ENCODE measurements at places on chromosomes 11 and 22.

GRCh38 chr22:46084943-46085827, 65.1 kb upstream of the PPARA start:
- no peak for DNase-seq

DNA sequence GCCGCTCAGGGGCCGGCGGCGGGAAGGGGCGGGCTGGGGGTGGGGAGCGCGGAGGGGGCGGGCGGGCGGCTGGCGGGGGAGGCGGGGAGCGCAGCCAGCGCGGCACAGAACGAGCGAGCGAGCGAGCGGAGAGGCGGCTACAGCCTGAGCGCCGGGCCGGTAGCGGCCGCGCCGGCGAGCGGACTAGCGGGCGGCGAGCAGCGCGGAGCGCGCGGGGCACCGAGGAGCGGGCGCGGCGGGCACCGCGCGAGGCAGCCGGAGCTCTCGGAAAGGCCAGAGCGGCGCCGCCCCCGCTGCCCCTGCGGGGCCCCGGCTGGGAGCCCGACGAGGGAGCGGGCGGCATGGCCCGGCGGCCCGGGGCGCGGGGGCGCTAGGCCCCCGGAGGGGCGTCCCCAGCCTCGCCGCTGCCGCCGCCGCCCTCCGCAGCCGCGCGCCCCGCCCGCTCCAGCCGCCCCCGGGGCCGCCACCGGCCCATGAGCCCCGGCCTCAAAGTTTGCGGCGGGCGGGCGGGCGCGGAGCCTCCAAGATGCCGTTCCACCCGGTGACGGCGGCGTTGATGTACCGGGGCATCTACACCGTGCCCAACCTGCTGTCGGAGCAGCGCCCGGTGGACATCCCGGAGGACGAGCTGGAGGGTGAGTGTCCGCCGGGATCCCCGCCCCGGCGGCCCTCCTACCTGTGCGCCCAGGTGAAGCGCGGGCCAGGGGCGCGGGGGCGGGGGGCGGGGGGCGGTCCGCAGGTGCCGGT, at the start of gene CABP7:
CABP7 (plus strand) TSS at position 105 of the 747 bp plus-strand sequence; CDS start at position 527, 422 bp downstream.
- DNase-seq: no peak

GRCh38 chr11:8765294-8765693, 82.7 kb downstream of the RPL27A start:
- no peak for DNase-seq

DNA sequence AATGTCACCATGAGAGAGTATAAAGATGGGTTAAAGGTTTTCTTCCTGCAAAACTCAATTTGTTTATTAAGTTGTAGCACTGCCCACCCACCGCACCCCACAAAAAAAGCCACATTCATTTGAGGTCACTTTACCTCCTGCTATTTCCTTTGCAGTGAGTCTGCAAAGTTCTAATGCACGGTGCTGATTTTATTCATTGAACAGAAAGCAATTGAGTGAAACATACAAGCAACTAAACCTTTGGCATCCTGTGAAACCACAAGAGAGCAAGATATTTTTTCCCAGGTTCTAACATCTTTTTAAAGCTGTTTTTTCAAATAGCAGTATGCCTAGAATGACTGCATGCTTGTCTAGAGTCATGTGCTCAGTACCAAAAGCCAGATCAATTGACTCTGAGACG, 39.0 kb downstream of the RRAS2 start:
- no peak for DNase-seq

DNA sequence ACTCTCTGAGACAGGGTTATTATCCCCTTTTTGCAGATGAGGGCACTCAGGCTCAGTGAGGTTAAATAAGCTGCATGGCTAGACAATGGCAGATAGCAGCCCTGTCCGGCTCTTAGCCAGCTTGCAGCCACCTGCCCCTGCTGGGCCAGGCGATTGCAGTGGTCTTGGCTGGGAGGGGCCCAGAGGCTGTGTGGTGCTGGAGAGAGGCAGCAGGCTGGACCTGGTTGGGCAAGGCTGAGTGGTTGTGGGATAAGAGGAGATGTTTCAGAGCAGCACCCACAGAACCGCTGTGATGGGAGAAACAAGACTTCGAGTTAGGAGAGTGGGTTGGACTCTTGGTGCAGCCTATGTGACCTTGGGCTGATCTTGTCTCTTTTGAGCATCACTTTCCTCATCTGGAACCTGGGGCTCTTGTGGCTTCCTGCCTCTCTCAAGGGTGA, 25.5 kb downstream of the PTPRJ start:
- peak; percentile 52 for DNase-seq

DNA sequence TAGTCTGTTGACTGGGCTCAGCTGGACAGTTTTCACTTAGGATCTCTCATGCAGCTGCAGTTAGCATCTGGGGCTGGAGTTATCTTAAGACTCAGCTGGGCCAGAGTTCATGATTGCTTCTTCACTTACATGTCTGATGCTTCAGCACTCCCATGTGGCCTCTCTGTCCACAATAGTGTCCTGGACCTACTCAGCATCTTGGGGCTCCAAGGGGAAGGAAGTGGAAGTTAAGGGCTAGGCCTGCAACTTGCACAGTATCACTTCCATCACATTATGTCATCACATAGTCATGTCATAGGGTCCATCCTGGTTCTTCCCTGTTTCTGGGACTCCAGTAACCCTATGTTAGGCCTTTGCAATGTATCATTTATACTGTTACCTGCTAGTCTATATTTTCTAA, 115.9 kb downstream of the C11orf65 start:
- no peak for DNase-seq

- peak; percentile 69 for DNase-seq
Measured at GRCh38 chr11:48087974-48088681, 107.8 kb downstream of the PTPRJ start.

- no peak for DNase-seq
Measured at GRCh38 chr11:6825231-6825744, 20.2 kb upstream of the OR10A5 start.

- DNase-seq: no peak
Measured at GRCh38 chr11:59225017-59225416, 12.3 kb upstream of the MPEG1 start.

DNA sequence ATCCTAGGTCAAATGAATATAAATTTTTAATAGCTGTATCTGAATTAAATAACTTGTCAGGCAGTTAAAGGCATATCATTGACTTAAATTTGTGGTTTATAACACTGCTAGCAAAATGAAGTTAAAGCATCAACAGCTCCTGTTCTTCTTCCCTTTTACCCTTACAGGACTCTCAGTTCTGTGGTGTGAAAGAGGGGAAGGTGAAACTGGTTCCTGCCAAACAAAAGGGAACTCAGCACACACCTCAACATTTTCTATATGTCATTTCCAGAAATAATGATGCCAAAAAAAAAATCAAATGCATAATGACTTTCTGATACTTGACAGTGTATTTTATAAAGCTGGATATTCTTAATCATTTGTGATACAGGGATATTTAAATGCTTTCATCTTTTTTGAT, 21.2 kb downstream of the ARL14EP start:
- DNase-seq: no peak

DNA sequence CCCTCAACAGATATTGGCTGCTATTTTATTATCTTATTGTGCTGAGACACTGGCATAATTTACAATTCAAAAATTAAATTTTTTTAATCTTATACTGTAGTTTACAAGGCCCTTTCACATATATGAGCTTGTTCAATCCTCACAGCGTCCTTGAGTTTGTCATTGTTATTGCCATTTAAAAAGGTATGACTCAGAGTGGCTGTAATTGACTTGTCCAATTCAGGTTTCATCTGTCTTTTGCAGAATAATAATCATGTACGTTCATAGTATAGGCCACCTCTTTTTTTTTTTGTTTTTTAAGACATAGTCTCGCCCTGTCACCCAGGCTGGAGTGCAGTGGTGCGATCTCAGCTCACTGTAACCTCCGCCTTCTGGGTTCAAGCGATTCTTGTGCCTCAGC, 11.5 kb downstream of the PTPRJ start:
- no peak for DNase-seq

DNA sequence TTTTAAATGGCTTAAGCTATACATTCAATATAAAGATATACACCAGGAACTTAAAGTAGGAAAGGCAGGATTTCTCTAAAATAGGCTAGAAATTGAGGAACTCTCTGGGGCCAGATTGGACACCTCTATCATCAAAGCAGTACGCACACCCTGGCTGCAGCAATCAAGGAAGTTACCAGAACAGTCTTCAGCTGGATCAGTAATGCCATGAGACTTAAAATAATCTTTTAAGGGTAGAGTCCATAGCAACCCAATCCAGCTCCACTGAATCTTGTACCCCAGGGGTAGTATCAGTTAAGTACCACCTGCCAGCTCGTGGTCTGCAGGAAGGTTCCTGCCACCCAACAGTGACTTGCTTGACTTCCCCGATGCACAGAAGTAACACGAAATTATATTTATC, 3.0 kb downstream of the RDX start:
- no peak for DNase-seq

DNA sequence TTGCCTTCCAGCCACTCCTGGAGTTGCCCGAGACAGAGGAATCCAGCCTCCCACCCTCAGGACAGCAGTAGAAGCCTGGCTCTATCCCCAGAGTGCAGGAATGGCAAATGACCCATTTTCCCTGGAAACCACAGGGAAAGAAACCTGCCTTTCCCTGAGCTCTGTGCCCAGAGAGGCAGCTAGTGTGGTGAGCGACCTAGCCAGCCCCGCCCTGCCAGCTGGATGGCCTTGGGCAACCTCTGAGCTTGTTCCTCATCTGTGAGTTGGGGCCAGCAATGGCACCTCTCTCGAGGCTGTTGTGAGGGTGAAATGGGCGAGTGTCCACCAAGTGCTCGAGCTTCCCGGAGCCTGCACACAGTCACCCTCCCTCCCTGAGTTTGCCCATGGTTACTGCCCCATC, 3.7 kb downstream of the OMP start:
- DNase-seq: no peak

DNA sequence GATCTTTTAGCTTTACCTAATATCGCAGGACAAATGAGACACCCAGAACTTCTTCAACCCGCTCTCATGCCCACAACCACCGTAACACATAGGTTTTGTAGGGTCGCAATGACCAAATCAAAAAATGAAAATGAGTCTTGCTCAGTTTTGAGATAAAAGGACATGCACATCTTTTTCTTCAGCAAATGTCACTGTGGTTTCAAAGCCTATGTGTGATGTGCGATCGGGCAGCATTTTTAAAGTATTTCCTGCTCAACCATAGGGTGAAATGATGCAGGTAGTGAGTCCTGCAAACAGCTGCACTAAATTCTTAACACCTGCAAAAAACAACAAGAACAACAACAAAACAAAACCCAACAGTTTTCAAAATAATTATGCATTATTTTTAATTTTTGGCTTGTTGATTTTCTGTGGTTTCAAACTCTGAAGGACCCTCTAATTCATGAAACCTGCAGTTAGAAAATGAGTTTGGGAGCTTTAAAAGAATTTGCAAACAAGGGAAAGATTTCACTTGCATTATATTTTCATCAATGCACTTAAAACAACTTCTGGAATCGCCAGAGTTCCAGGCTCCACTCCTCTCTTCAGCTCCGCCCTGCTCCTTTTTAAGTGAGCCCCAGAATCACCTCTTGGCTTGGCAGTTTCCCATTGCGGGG, 79.4 kb downstream of the PRR5L start:
- no peak for DNase-seq

DNA sequence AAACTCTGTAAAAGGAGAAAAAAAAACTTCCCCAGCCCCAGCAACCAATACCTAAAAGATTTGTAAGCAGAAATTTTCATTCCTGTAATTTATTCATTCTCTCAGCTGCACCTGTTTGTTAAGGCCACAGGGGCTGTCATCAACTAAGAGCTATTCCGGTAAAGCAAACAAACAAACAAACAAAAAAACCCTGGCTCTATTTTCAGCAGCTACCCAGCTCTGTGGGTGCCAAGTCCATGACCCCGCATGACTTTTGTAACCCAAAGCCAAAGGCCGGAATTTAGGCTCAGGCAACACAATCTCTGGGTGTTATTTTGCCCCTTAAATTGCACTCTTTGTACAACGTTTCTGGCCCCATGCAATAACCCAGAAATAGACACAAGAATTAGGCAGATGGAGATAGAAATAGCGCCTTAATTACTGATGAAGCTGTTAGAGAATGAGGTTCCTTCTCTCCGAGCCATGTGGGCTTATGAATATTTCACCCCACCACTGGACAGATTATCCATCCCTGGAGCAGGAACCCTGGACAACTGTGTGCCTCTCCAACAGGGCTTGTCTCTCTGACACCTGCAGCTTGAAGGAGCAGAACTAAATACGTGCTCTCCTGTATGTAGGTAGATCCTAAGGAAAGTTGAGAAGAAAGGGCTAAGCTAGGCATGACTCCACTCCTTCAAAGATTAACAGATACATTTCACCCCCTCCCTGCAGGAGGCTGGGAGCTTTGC, 29.4 kb downstream of the APOL6 start:
- no peak for DNase-seq

- DNase-seq: no peak
Measured at GRCh38 chr11:86129740-86130540, 61.1 kb upstream of the PICALM start.

GRCh38 chr11:104895634-104896033, 2.6 kb downstream of the CASP12 start:
- DNase-seq: no peak

GRCh38 chr22:22827187-22827939, 60.3 kb upstream of the IGLL5 start:
- no peak for DNase-seq

- DNase-seq: no peak
Measured at GRCh38 chr11:18849406-18849805, 57.8 kb upstream of the PTPN5 start.

GRCh38 chr22:38850941-38851849, 7.4 kb upstream of the NPTXR start:
- DNase-seq: no peak

GRCh38 chr11:14269692-14270573, 89.0 kb downstream of the RRAS2 start:
- no peak for DNase-seq

DNA sequence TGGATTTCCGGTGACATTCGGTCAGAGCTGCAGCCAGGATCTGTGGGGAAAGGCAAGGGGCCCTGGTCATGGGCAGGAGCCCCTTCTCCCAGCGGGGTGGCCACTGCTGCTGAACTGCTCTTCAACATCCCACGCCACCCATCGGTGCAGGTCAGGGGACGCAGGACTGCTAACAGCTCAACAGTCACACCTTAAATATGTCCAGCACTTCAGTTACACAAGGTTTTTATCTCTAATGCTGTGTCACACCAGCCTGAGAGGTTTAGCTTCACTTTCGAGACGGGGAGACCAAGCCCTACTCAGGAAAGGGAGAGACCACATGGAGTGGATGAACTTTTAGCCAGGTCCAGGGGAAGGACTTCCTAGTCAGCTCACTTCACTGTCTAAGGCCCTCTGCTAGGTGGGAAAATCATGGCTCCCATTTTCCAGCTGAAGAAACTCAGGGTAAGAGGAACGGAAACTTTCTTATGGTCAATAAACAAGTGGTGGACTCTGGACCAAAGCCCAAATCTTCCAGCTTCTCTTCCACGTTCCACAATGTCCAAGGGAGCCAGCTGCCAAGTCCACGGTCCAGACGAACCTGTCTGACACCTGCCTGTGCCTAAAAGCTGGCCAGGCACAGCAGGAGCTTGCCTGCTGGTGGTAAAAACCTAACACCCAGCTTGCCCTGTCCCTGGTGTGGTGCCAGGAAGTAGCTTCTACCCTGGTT, 21.0 kb upstream of the CHADL start:
- no peak for DNase-seq

DNA sequence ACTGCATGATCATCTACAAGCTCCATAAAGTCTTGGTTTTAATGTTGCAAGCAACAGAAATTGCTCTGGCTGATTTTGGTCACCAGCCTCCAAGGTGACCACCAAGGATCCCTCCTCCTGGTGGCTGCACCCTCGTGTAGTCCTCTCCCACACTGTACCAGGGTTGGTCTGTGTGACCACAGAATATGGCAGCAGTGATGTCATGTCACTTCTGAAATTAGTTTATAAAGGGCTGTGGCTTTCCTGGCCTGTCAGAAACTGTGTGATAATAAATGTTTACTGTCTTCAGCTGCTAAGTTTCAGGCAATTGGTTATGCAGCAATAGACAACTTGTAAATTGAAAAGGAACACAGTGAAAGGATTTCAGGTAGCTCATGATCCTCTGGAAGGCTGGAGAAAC, 5.3 kb upstream of the PRDM11 start:
- no peak for DNase-seq
